Vagina (tissue), 2 donors: ENCODE measurements at places on chromosomes 16 and 17. TPM values are rescaled to one million over a fixed set of nuclear protein-coding genes. Genes with fewer than 3 reads are reported as not detected.

The NGFR gene
- total RNA-seq = 41.7 TPM

The GNG13 gene
- total RNA-seq = not detected

The HBA1 gene
- 523 TPM for total RNA-seq

The HOXB1 gene
- not detected for total RNA-seq

The RCVRN gene
- 0.49 TPM for total RNA-seq

The NECAB2 gene
- total RNA-seq = not detected

The CA7 gene
- total RNA-seq = not detected

The PRSS36 gene
- 1.2 TPM for total RNA-seq

The SHISA9 gene
- 0.49 TPM for total RNA-seq

The LPO gene
- total RNA-seq = not detected

The SEPHS2 gene
- 28.0 TPM for total RNA-seq

The SLC2A4 gene
- 3.2 TPM for total RNA-seq

The CHTF8 gene
- total RNA-seq = 59.4 TPM

The GAST gene
- total RNA-seq = not detected

The PIRT gene
- total RNA-seq = 6.4 TPM

The SLC13A5 gene
- 1.7 TPM for total RNA-seq

The AXIN2 gene
- total RNA-seq = 17.9 TPM

The RAI1 gene
- 29.2 TPM for total RNA-seq

- no peak for DNase-seq
Measured at GRCh38 chr17:39996800-39997199, 16.2 kb downstream of the PSMD3 start.

- DNase-seq = no peak
Measured at GRCh38 chr16:31253642-31254045, 6.1 kb upstream of the ITGAM start.

GRCh38 chr17:48571024-48571818 is 6.9 kb downstream of the HOXB4 start:
- no peak for DNase-seq

GRCh38 chr17:48100591-48101011 is 677 bp downstream of the CBX1 start:
- peak; percentile 86 for DNase-seq

GRCh38 chr17:82128287-82128686 is 30.3 kb upstream of the FASN start:
- DNase-seq = no peak

DNA sequence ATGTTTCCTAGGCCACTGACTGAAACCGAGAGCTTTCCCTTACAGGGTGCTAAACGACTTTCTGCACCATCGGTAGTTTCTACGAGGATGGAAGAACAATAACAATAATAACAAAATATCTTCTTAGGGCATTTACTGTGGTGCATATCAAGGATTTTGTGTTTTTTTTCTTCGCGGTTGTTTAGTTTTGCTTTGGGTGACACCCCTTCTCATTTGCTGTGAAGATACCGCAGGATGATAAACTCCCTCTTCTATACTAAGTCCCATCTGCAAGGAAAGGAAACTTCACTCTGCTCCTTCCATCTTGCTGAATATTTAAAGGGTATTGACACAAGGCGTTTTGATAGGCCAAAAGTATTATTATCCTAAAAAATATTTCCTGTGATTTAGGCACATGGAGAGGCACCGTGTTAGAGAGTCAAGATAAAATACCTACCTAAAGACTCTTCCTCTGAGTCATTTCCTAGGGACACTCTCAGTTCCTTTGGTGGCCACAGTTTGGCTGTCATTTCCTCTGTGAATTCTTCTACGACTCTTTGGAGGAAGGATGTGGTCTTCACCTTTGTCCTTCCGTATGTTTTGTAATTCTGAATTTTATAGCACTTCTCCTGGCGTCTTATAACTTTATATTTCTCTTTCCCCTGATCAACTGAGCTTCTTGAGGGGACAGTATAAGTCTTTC is 318.8 kb downstream of the CDH13 start:
- DNase-seq = no peak

DNA sequence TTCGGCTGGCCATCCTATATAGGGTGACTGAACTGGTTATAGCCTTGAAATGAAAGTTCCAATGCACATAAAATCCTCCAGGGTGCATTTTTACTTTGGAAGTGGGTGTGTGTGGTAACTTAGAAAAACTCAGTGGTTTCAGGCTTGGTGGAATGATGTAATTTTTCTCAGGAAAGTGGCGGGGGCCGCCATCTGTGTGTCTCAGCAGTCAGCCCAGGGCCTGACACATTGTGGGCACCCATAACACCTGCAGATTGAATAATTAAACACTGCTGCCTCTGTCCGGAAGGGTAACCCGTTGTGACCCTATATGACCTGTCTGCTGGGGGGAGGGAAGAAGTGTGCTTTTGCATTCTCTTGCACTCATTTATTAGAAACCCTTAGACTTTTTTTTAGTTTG is 2.2 kb upstream of the PDP2 start:
- DNase-seq = no peak

DNA sequence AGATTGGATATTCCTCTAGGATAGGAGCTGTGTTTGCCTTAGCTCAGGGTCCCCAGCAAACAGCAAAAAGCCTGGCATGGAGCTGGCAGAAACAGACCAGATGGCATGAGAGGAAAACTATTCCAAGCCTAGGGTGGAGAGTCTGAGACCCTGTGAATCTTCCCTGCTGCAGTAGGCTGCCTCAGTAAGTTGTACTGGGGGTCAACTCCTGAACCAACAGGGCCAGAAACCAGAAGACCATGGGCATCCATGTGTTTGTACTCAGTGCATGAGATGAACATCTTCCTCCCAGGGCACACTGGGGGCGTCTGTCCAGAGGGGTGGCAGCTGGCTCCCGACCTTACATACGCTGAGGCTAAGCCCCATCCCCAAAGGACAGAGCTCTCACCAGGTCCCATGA is 214.4 kb downstream of the C16orf78 start:
- no peak for DNase-seq

DNA sequence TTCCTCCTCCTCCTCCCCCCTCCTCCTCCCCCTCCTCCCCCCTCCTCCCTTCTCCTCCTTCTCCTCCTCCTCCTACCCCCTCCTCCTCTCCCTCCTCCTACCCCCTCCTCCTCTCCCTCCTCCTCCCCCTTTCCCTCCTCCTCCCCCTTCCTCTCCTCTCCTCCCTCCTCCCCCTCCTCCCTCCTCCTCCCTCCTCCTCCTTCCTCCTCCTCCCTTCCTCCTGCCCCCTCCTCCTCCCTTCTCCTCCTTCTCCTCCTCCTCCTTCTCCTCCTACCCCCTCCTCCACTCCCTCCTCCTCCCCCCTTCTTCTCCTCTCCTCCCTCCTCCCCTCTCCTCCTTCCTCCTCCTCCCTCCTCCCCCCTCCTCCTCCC is 6.6 kb upstream of the PDP2 start:
- DNase-seq = no peak

- DNase-seq = no peak
Measured at GRCh38 chr16:51641191-51641765, 490.2 kb upstream of the SALL1 start.

DNA sequence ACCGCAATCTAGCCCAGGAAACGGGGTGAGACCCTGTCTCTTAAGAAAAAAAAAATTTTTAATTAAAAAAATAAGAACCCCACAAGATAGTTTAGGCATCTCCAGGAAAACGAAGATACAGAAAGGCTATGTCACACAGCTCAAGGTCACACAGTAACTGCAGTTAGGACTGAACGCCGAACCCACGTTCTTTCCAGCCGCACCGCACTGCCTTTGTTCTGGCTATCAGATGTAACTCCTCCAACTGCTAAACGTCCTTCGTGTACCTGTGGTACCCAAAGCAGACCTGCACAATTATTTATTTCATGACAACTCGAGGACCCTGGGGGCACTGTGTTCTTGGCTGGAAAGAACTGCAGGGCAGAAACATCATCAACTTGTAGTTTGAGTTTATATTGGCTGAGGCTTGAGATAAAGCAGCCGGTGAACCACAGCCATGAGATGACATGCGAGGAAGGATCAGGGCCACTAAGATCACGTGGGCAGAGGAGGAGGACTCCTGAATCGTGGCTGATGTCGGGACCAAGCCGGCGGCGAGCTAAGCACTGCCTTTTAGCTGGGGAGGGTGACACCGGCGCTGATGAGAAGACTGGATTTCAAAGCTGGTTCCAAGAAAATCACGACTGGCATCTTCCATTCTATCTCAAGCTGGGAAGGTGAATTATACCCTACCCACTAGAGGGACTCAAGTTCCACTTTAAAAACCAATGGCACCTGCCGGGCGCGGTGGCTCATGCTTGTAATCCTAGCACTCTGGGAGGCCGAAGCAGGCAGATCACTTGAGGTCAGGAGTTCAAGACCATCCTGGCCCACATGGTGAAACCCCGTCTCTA is 20.7 kb upstream of the MNT start:
- DNase-seq = no peak

DNA sequence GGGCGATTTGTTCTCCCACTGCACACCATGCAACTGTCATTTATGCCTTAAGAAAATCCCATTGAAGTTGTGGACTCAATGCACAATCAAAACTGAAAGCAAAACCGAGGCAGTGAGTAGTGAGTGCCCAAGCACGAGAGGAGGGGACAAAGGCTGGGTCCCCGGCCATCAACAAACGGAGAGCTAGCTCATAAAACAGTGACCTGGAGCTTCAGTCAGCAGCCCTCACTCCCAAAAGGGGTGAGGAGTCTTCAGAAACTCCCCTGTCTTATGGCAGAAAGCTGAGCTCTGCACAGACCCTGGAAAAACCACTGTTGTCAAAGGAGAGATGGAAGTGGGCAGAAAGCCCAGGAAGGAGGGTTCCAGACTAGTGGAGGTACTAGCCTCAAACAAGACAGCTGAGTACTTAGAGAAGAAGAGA is 96.9 kb downstream of the ADCY9 start:
- no peak for DNase-seq

DNA sequence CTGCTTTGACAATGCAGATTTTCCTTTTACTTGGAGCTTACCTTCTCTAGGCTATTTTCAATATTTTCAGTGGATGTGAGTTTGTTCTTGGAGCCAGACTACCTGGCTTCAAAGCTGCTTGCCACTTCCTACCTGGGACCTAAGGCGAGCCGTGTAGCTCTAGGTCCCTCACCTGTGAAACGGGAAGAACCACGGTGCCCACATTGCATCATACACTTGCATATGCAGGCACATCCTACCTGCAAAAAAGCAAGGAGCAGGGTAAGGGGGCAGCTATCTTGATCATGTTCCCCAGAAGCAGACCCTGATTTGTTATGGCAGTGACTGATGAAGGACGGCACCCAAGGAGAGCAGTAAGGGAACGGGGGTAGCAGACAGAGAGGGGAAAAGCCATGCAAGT is 27.0 kb upstream of the MPRIP start:
- no peak for DNase-seq

GRCh38 chr17:46853896-46854444 is 2.6 kb downstream of the WNT9B start:
- DNase-seq = no peak

- no peak for DNase-seq
Measured at GRCh38 chr16:59573528-59574271, 839.6 kb upstream of the GOT2 start.

GRCh38 chr17:31513731-31514427 is 122.4 kb downstream of the RAB11FIP4 start:
- DNase-seq = no peak

DNA sequence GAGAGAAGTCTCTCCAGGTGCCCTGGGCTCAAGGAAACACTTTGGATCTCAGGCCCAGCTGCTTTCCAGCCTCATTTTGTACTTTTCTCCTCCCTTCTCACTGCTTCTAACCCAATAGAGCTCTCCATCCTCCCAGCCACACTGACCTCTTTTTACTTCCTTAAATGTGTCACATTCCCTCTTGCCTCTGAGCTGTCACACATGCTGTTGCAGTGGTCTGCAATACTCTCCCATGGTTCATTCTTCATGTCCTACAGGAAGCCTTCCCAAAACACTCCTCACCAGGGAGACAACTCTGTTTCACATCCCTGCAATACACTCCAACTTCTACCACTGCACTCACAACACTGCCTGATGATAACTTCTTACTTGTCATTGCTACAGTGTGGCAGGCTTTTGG is 242.1 kb upstream of the DYNLRB2 start:
- no peak for DNase-seq

DNA sequence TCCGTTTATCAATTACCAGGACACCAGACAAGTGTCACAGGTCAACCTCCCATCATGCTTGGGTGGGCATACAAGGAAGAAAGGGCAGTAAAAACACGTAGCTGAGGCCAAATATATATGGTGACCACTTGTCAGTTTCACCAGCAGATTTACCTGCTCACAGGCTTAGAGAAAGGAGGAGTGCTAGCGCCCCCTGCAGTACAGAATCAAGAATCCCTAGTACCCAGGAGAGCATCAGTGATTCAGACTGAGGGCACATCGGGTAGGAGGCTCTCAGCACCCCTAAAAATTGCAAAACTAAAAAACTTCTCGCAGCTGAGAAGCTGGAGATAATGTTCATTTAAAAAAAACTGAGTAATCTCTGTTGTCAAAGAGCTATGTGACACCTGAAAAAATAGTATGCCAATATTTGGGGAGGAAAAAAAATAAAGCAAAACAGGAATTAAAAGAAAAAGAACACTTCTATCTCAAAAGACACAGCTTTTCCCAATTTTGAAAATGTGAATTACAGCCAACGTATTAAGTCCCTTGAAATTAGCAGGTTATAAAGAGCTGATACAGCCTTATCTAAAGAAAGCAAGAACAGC is 21.2 kb upstream of the MON1B start:
- no peak for DNase-seq

GRCh38 chr16:87100306-87101058 is 216.7 kb downstream of the C16orf95 start:
- no peak for DNase-seq

DNA sequence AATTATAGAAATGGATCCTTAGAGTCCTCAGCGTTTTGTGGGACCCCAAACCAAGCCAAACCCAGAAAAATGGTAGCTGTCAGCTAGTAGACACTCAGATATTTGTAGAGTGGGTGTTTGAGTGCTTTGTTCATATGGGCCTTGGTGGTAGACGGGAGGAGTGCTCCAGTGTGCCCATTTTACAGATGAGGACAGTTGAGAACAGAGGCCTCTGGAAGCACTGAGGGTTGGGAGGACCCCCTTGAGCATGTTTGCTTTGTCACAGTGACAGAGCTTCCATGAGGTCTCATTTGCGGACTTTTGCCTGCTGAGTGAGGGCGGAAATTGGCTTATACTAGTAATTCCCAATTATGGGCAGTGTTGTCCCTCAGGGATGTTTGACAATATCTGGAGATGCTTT is 111.7 kb downstream of the ABCC6 start:
- DNase-seq = no peak

DNA sequence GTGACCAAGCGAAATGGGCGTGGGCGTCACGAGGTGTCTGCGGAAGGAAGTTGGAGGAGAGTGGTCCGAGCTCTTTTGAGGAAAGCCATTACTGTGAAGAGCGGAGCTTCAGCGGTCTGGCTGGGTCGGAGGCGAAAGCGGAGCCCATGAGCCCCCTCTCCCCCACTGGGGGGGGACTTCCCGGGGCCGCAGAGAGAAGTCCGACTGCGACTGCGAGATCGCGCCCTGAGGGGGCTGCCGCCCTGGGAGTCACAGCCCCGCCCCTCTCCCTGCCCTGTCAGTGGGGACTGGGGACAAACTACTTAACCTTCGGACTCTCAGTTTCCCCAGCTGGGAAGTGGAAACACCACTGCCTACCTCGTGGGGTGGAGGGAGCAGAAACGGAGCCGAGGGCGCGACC is 20.0 kb upstream of the ARL4D start:
- no peak for DNase-seq

- DNase-seq = no peak
Measured at GRCh38 chr16:27118526-27118925, 51.8 kb downstream of the C16orf82 start.

- DNase-seq = no peak
Measured at GRCh38 chr16:6837722-6838121, 494.9 kb upstream of the RBFOX1 start.

GRCh38 chr17:79117905-79118487 is 43.4 kb downstream of the ENGASE start:
- DNase-seq = no peak
